H9 (cell line): ENCODE measurements at places on chromosomes 5 and 9. TPM values are rescaled to one million over a fixed set of nuclear protein-coding genes. Genes with fewer than 3 reads are reported as not detected.

The TAS2R1 gene
- not detected in 2 replicates for total RNA-seq

The TAF11L6 gene
- total RNA-seq: not detected in 2 replicates

GRCh38 chr5:2139478-2139877, 256.8 kb upstream of the IRX4 start:
- H3K27me3 ChIP-seq: no peaks in the 10 kb centered on the region
- H3K4me3 ChIP-seq: no peak overlapping the region
- no peak overlapping the region for H3K27ac ChIP-seq
- DNase-seq: peak; percentile 10
- peaks cover 2% of the 10 kb centered on the region; the same call in 1 of the 3 replicates for H3K36me3 ChIP-seq
- no peaks in the 10 kb centered on the region for H3K4me1 ChIP-seq

- no peaks in the 10 kb centered on the region for H3K27me3 ChIP-seq
- H3K27ac ChIP-seq: no peak overlapping the region
- no peaks in the 10 kb centered on the region for H3K4me1 ChIP-seq
- no peak overlapping the region for H3K4me3 ChIP-seq
- H3K36me3 ChIP-seq: no peaks in the 10 kb centered on the region
- no peak for DNase-seq
Observed at GRCh38 chr5:109309326-109310063, 100.3 kb downstream of the PJA2 start.

DNA sequence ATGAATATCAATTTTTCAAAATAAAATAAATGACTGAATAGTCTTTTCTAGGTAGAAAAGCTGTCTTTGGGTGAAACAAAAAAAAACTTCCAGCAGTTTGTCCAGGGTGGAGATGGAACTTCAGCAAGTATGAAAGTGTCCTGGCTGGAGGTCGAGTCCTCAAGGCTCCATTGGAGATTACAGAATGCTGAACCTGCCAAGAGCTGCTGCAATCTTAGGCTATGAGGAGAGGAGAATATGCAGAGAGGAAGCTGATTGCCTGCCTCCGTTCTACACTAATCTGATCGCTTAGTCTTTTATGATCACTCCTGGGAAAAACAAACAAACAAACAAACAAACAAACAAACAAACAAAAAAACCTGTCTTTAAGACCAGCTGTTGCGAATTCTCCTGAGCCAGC, 50.6 kb downstream of the NREP start:
- DNase-seq: no peak
- no peak overlapping the region for H3K4me3 ChIP-seq
- no peaks in the 10 kb centered on the region for H3K36me3 ChIP-seq
- H3K27ac ChIP-seq: no peak overlapping the region
- H3K4me1 ChIP-seq: no peaks in the 10 kb centered on the region

DNA sequence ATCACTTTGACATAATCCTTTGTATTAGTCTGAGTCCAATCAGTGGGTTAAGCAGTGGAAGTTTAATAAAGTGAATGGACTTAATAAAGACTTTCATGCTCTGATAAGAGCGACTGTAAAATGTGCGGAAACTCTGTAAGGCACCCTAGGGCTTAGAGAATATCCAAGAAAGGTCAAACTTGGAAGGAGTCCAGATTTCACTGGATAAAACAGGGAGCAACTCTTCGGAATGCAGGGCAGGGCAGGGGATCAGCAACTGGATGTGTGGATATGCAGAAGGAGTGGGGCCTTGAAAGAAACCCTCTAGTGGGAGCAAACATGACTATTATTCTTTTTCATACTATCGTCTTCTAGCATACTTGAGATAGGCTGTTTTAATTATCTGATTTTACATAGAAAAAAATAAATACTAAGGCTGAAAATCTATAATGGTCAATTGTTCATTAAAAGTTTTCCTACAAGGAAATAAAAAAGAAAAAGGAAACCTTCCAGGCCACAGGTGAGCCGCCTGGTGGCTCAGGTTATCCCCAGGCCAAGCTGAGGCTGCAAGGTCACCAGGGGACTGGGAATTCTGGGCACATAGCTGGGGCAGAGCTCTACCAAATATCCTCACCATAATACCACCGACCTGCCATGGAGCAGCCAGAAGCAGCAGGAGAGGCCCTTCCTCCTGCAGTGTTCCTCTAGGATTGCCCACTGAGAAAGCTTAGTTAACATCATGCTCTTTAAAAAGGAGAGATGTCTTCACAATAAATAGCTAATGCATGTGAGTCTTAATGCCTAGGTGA, 46.3 kb upstream of the CCDC112 start:
- no peak for DNase-seq
- H3K36me3 ChIP-seq: no peaks in the 10 kb centered on the region; the same call in 2 of the 3 replicates
- H3K27ac ChIP-seq: no peak overlapping the region
- no peak overlapping the region for H3K4me3 ChIP-seq
